ENCODE measurements at places on chromosomes 5 and 9.

DNA sequence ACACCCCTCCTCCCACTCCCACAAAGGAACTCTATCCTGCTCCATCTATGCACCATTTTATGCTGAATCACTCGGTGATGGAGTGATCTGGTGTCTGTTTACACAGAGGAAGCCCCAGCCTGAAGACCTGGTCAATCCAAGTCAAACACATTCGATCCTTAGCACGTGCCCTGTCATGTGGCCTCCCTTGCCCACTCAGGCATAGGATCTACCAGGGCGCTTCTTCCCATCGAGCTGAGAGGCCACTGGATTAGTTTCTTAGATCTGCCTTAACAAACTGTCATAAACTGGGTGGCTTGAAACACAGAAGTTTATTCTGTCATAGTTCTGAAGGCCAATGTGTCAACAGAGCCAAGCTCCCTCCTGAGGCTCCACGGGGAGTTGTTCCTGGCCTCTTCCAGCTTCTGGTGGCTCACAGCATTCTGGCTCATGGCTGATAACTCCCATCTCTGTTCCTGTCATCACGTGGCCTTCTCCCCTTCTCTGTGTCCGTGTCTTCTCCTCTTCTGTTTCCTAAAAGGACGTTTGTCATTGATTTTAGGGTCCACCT lies 34.2 kb downstream of the FOXI1 start:
- DNase-seq: no peak

- DNase-seq: no peak
Observed at GRCh38 chr9:75432888-75433287, 344.6 kb downstream of the OSTF1 start.

- no peak for DNase-seq
Observed at GRCh38 chr9:96491079-96491879, 41.3 kb downstream of the HABP4 start.

DNA sequence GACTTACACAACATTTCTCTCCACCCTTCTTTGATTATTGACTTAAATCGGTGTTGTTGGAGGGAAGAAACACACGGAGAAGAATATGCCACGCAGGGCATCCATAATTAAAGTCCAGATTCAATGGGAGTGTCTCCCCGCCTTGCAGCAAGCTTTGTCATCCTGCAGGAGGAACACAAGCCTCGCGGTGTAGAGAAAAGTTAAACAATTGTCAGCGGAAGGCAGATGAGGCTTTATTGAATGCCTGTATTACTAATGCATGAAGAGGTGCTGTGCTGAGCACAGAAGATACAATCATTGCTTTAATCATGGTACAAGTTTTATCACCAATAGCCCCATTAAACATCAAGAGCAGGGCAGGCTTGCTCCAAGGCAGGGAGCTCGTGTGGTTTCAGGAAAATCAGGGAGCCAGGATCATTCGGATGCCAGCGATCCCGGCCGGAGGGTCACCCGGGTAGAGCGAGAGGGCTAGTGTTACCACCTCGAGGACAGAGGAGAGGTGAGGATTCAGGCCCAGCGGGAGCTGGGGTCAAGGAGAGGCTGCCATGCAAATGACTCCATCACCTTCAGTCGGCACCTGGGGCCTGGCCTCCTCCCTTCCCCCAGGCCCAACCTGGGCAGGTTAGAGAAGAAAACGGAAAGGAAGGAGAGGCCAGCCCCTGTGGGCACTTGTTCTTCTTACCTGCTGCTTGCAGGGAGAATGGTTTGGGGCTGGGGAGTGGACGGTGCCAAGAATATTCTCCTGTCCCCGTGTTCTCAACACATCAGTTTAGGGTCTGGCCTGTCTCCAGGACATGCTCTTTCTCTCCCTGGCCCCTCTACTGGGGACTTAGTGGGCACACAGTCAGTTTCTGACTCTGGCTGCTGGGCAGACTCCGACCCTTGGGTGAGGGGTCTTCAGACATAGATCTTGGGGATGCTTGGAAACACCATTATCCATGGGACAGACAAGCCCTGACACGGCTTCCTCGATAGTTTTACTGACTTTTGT lies 289.5 kb downstream of the IRX2 start:
- no peak for DNase-seq

GRCh38 chr5:150298701-150299451 lies 3.8 kb downstream of the ARSI start:
- no peak for DNase-seq

DNA sequence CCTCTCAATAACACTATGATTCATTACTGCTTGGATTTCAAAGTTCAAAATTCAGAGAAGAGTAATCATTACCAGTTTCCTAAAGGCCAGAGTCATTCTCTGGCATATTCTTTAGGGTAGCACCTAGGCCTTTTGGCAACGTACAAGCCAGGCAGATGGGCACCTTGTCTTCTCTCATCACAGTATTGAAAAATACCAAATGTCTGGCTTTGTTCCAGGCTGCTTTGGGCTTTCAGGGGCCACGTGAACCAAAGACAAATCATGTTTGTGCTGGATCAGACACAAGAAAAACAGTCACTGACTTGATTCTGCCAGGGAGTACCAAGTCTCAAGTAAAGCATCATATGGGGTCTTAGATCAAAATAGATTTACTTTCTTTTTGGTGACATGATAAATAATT lies 15.5 kb downstream of the MEGF9 start:
- no peak for DNase-seq
